ENCODE measurements at places on chromosomes 7 and 10.

GRCh38 chr7:81687062-81687461 lies 82.8 kb downstream of the HGF start:
- no peak for DNase-seq

DNA sequence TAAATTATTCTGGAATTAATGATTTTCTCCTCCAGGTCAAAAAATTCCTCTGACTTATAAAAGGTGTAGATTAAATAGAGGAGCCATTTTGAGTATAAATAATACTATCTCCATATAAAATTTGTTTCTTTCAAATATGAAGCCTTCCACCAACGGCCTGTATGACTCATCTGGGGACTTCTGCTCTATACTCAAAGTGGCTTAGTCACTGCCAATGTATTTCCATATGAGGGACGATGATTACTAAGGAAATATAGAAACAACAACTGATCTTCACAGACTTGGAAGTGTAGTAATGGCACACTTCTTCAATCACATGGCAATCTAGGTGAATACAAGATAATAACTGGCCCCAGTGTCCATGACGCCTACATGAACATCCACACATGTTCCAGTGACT lies 335.6 kb upstream of the HGF start:
- DNase-seq, result no peak

- DNase-seq, result no peak
These were observed 7.8 kb upstream of the HERC4 start for GRCh38 chr10:68082872-68083271.

GRCh38 chr10:119550827-119551226 lies 8.3 kb upstream of the RGS10 start:
- DNase-seq, result no peak

DNA sequence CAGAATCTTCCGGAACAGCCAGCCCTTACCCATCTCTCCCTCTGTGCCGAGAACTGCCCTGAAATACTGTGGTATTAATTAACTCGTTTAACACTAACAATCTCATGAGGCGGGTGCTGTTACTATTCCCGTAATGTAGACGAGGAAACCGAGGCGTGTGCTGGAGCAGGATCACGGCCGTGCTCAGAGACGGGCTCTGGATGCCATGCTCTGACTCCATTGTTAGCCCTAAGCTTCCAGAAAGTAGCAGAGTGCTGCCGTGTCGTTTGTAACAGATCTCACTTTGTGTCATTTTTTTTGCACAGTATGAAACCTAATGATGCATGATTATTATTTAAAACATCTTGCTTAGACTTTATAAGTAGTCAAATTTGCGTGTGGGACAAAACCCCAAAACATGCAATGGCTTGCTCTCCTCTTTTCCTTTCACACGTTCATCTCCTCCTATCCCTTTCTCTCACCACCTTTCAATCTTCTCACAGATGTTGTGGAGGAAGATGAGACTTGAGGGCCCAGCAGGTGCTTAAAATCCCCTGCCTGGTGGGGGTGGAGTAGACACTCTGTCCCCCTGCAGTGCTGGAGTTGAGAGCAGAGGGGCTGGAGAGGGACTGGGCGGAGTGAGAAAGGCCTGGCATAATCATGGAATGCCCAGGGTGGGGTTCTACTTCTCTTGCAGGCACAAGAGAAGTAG lies 482 bp upstream of the ACTR3C start:
- no peak for DNase-seq

- DNase-seq, result no peak
These were observed 11.0 kb downstream of the CALHM2 start for GRCh38 chr10:103441206-103441605.

- peak; percentile 71 for DNase-seq
These were observed 116.6 kb downstream of the KLF6 start for GRCh38 chr10:3668276-3668965.

- DNase-seq, result no peak
These were observed 102.6 kb downstream of the PTPRE start for GRCh38 chr10:128009372-128010126.

DNA sequence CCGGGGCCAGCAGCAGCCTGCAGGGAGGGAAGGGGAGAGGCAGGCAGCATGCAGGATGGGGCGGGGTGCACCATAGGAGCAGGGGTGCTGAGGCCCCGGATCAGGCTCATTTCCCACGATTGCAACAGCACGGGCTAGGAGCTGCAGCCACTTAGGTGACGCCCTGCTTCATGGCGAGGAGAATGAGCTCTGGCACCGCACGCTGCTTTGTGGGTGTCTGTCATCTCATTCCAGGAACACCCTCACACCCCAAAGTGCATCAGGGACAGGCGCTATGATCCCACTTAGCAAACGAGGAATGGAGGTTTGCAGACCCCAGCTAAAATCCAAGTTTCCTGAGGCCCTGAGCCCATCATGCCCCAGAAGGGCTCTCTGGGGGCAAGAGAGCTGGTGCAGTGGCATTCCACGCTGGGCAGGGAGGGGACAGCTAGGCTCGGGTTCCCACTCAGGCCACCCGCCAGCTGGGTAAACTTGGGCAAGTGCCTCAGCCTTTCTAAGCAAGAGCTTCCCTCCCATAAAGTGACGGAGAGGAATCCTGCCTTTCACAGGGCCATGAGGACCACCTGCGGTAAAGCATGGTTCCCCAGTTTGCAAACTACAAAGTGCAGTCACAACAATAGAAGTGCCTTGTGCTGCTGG lies 9.3 kb downstream of the KCNH2 start:
- no peak for DNase-seq

DNA sequence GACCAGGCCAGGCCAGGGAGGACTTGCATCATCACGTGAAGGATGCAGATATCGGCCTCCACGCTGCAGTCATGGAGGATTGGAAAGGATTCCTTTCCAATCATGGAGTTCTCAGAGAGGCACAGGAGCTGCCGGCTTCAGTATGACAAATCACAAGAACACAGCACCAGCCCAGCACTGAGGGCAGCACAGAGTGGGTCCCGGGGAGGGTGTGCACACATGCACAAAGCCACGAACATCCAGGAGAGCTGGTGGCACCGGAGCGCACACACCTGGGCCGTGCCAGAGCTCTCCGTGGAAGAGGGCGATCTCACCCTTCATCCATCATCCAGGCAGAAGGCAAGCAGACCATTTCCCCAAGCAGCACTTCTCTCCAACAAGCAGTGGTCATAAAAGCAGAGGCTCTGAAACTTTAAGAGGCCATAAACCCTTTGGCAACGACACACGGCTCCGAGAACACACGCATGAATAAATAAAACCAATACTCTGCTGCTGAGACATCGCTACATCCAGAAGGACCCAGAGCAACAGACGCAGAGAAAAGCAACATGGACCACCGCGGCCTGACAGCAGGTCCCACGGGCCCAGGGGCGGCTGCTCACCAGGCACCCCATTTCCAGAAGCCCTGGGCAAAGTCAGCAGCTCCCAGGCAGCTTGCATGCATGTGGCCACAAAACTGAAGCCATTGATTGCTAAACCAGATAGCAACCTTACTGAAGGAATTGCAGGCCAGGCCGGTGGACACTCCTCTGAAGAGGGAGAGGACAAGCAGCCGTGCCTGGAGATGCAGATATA lies 180.8 kb downstream of the USP6NL start:
- no peak for DNase-seq

DNA sequence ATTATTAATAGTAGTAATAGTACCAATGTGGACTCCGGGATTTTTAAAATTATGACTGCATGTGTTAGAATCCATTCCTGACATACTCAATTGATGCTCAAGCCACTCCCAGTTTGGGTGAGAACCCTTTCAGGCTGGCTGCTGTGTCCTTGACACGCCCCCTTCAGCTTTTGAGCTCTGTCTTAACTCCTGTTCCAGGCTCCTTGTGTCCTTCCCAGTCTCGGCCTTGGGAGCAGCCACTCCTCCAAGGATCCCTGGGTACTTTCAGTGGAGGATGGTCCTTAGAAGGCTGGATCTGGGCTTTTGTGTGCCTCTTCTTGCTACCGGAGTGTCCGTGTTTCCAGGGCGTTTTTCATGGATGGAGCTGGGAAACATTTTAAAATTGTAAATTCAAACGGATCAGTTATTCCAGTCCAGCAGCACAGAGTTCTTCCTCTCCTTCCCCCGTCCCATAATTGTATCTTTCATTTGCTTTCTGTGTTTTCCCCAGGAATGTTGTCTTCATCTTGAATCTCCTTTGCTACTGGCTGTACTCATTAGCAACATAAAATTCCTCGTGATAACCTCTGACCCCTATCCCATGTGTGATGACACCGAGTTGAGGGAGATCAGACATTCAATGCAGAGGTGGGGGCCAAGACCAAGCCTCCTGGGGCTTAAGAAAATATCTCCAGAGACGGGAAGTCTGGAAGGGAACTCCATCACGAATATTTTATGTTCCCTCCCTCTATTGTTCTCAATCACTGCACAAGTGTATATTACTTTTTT lies 40.0 kb upstream of the PFKFB3 start:
- DNase-seq, result no peak

DNA sequence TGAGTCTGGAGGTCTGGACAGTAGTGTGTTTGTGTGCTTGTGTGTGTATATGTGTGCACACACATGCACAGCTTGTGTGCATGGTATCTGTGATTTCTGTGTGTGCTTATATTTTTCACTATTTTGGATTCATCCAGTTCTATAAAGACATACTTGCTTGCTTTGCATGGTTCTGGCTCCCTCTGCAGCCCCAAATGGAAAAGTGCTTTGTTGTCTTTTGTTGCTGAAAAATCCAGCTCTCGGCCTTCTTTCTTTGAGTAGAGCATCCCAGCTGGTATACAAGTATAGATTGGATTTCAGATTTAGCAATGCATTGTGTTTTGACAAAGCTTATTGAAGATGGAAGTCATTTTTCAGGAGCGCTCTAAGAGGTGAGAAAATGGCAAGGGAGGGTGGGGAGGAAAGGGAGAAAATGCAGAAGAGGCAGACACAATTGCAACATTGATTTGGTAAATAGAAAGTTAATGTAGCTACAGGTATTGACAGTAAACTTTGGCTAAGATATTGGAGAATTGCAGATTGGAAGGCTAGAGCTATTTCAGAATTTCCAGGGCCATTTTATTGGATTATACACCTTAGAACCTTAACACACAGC lies 333.9 kb downstream of the AUTS2 start:
- no peak for DNase-seq

- DNase-seq, result peak; percentile 35
These were observed 12.6 kb upstream of the ARL4A start for GRCh38 chr7:12674861-12675260.

GRCh38 chr7:92131764-92132330 lies 2.4 kb downstream of the CYP51A1 start:
- no peak for DNase-seq
